ENCODE measurements at places on chromosomes 5 and 9.

GRCh38 chr9:117104716-117105495 lies 310.0 kb downstream of the ASTN2 start:
- DNase-seq: no peak

DNA sequence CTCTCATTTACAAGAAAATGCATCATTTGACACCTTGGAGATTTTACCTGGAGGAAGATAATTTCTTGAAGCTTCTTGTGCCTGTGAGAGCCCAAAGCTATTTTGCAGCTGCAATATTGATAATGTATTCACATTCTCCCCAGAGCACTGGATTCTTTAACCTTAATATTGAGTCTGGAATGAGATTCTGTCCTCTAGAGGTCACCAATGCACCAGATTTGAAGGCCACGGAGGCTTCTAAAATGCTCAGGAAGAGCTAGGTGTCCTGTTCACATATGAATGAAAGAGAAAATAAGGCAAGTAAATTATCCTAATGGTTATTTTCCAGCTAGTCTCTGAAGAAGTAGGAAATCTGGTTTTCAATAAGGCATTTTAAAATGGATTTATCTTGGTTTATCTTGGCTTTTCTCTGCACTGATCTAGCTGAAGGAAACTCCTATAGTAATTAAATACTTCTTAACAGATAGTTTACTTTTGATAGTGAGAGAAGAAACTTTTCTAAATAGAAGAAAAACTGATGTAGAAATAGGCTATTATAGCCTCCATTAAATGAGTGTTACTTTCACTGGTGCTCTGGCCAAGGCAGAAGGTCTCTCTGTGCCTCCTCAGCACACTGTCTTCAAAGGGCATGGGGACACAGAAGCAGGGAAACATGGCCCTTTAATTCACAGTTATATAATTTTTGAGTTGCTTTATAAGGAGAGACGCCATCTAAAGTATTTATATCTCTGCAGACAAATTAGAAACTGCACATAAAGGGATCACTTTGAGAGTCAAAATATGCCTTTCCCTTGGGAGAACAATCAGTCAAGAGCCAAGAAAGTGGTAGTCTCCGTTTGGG lies 297.0 kb upstream of the ACTBL2 start:
- DNase-seq: no peak

GRCh38 chr9:89664010-89664409 lies 59.2 kb downstream of the GADD45G start:
- DNase-seq: no peak

- no peak for DNase-seq
These were observed 1.0 kb upstream of the MINAR2 start for GRCh38 chr5:129746876-129747275.

DNA sequence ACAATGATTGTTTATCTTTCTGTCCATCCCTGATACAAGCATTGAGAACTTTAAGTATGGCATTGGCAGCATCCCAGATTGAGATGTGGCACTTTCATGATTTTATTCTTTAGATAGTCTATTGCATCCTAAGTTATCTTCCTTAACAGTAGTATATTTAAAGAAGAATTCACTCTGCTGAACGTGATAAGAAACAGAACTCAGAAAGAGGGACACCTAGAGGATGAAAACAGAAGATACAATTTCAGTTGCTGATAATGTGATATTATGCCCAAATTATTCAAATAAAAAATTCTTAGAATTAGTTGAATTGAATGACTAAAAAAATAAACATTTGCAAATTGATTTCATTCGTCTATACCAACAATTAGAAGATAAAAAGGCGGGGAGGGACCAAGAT lies 218.1 kb upstream of the DMRTA1 start:
- DNase-seq: no peak

DNA sequence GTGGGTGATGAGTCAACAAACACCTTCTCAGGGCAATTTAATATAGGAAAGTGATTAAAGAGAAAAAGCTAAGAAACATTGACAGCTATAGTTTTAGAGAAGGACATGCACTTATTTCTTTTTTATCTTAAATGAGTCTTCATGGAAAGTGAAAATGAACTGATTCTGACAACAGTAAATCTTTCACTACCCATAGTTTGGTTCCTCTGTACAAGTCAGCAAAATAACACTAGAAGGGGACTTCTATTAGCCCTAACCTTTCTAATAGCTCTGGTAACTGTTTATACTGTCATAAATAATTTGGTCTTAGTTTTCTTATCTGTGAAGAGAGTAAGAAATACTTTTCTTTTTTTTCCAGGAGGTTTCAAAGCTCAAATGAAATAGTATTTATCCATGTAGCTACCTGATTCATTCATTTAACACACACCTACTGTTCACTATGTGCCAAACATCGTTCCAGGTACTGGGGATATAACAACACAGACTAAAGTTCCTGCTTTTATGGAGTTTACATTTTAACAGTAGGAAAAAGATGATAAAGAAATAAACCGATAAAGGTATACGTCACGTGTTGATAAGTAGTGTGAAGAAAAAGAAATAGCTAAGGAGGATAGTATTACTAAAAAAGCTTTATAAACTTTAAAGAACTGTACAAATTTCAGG lies 148.2 kb downstream of the PCSK1 start:
- DNase-seq: no peak

GRCh38 chr9:133725886-133726285 lies 12.3 kb downstream of the SARDH start:
- DNase-seq: peak; percentile 12

- no peak for DNase-seq
These were observed 203.3 kb downstream of the ADAMTS12 start for GRCh38 chr5:33688526-33688925.

DNA sequence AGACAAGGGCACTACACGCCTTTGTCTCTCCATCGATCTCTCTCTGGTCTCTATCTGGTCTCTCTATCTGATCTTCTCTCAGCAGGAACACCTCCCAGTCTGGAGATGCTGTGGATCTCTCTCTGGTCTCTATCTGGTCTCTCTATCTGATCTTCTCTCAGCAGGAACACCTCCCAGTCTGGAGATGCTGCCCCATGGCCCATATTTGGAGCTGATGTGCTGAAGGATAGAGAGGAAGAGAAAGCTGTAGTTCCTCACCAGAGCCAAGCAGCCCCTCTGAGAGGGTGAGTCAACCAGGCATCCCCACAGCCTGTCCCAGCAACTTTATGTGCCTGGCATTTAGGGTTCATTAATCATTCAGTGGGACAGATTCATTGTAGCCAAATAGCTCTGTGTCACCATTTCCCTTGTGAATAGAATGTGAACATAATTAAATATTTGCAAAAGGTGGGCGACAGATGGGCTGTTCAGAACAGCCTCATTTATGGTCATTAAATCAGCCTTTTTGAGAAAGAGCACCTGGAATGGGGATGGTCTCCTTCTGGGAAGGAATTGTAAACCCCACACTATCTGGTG lies 189.3 kb upstream of the MAST4 start:
- DNase-seq: no peak

GRCh38 chr9:81829195-81829882 lies 98.9 kb upstream of the SPATA31D4 start:
- DNase-seq: no peak

- no peak for DNase-seq
These were observed 206.1 kb upstream of the IRX1 start for GRCh38 chr5:3389471-3390026.

DNA sequence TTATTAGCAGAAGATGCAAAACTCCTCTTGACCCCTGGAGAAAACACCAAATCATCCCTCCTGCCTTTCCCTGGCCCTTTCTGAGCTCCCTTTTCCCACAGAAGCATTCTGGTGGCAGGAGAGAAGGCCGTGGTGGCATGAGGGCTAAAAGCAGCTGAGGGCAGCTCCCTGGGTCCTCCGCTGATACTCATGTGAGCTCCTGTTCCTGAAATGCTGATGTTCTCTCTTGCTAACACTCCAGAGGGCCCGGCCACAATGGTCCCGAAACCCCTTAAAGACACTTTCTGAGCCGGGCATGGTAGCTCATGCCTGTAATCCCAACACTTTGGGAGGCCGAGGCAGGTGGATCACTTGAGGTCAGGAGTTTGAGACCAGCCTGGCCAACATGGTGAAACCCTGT lies 183.1 kb downstream of the HSPA4 start:
- DNase-seq: peak; percentile 25

All from activated CD8-positive, alpha-beta memory T cell treated with anti-CD3 and anti-CD28 coated beads, Interleukin-2, amount 50 U/mL, for 48 hours (primary cell).